CD4-positive, alpha-beta T cell (primary cell): ENCODE measurements at places on chromosomes 7 and 10.
A peak's percentile ranks its signal among the peaks of the same experiment; 100 is the strongest.

DNA sequence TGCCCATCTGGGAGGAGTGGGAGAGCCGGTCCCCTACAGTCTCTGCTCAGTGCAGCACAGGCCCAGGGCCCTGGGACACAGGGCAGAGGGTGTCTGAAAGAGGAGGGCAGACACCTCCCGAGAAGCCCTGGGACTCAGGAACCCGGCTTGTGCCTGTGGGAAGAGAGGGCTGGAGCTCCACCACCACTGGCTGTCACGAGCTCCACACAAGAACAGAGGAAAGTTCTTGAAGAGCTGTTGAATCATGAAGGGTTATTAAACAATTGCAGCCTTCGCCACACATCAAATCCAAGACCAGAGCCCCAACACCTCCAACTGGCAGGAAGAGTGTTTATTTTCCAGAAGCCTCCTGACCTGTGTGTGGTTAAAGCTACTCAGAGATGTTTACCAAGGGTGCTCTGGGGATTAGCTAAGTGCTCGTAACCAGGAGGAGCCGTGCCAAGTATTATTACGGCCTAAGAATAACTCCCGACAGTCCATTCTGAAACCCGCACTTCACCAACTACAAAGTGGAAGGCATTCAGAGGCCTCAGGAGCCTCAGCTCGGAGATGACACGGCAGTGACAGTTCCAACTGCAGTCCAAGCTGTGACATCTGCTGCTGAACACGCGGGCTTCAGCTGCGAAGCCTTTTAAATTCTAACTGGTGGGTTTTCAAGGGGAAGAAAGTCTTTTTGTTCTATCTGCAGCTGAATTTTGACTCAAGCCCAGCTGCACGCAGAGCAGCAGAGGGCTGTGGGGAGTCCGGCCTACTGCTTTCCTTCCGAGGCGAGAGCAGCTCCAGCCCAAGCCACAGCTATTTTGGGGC is 75.1 kb downstream of the MAD1L1 start:
- DNase-seq: no peak

DNA sequence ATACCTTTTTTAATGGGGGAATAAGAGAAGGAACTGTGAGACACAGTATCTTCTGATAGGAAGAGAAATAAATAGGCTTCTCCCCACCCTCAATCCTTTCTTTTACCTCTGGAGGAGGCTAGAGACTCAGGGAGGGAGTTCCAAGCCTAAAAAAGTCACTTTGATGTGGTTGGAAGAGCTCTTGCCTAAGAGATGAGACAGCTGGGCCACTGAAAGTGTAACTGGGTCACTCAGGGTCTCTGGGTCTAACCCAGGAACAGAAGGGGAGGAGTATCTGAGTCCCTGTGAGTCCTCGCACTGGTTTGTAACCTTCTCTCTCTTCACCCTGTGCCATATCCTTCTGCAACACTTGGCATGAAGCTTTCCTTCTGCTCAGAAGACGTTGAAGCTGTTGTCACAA is 222.9 kb upstream of the AGK start:
- DNase-seq: no peak

- no peak for DNase-seq
Measured at GRCh38 chr7:17619196-17619818, 320.9 kb downstream of the AHR start.

DNA sequence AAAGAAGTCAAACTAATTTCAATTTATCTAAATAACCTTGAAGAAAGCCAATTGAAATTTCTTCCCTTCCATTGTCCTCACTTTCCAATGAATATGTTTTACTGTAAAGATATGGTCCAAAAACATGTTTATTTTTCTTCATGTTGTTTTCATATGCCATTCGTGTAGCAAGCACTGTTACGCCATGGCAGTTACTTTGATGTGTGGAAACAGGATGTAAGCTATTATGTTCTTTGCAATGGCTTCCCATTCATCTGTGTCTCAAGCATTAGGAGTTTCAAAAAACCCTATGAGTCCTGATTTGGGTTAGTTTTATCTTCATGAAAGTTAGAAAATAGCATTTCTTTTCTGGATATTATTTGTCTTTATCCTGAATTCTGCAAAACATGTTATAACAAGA is 31.0 kb downstream of the GPR141 start:
- no peak for DNase-seq

DNA sequence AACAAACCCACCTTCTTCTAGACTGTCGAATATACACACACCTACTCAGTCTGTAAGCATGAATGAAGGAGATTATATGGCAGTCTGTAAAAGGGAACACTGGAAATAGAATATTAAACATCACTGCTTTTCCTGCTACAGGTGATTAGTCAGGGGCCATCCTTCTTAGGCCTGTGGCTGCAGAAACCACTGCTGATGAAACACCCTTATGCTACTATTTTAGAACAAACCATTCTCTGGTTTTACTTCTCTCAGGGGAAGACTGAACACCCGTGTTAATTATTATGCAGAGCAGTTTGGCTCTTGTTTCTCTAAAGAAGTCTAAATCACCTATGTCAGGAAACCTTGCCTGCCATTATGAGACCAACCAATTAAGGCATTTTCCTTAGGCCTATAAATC is 351.1 kb upstream of the KLF6 start:
- DNase-seq: no peak

- no peak for DNase-seq
Measured at GRCh38 chr7:75945297-75946168, 30.6 kb downstream of the POR start.

DNA sequence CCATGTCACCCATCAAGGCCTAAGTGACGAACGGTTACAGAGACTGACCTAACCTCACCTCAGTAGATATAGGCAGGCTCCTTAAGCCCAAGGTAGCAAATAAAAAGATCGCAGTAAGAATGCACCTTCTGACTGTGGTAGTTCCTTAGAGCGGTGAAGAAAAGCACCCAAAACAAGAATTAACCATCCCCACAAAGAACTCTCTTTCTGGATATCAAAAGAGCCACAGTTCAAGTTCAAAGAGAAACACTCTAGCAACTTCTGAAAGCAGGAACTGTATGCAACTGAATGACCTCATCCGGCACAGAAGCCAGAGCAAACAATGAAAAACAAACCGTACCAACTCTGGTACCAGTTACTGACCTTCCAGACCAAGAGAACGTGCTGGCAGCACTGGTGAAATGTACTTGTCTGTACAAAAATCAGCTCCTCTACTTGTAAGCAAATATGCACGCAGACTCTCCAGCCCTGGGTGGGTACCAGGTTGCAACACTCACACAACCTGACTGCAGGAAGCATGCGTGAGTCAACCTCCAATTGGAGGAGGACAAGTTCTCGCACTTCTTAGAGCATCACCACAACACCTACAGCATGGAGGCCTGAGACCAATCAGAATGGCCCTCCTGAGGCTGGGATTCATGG is 202.7 kb downstream of the FAM107B start:
- peak; percentile 68 for DNase-seq

DNA sequence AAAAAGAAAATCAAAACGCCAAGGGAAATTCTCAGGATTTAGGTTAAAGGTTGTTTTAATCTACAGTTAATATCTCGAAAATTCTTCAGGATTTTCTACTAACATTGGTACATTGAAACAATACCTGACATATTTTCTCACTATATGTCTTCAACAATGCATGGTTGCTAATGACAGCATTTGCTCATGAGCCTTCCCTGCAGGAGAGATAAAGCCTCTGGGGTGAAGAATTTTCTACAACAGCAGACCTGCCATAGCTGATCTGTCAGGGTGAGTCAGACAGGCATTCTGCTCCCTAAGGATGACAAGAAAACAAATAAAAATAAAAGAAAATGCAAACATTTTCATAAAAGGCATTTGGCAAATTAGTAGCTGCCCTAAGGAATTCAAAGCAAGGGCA is 11.7 kb upstream of the GPR37 start:
- no peak for DNase-seq

DNA sequence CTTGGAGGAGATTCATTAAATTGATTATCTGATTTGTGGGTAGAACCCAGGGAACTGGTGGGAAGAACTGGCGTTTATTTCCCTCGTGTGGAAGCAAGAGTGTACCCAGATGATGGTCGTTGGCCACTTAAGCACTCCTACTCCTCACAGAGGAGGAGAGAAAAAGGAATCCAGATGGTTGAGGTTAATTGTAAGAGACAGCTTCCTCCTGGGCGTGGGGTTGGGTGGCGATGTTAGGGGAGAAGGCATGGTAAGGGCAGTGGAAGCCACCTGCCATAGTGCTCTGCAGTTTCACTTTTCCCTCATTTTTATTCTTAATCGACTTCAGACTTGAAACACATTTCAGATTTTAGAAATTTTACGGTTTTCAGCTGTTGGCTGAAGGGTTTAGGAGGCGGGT is 104.1 kb downstream of the DOCK1 start:
- no peak for DNase-seq

- DNase-seq: no peak
Measured at GRCh38 chr7:240887-241421, 48.6 kb downstream of the FAM20C start.

GRCh38 chr7:134211817-134212216 is 84.7 kb downstream of the LRGUK start:
- no peak for DNase-seq
